Stimulated activated CD4-positive, alpha-beta T cell treated with anti-CD3 and anti-CD28 coated beads, Interleukin-12 subunit alpha, Interleukin-12 subunit beta, amount 100 ng/mL, for 24 hours (primary cell): ENCODE measurements at places on chromosomes 4 and X.
A peak's percentile ranks its signal among the peaks of the same experiment; 100 is the strongest.

DNA sequence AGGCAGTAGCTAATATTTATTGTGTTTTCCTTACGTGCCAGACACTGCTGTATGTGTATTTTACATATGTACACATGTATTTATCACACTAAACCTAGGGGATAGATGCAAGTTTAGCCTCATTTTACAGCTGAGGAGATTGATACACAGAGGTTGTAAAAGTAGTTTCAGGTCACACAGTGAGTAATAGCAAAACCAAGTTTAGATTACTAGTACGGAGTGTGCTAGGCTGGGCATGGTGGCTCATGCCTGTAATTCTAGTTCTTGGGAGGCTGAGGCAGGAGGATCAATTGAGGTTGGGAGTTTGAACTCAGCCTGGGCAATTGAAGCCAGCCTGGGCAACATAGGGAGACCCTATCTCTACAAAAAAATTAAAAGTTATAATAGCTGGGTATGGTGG is 701.1 kb upstream of the ATOH1 start:
- DNase-seq: no peak

DNA sequence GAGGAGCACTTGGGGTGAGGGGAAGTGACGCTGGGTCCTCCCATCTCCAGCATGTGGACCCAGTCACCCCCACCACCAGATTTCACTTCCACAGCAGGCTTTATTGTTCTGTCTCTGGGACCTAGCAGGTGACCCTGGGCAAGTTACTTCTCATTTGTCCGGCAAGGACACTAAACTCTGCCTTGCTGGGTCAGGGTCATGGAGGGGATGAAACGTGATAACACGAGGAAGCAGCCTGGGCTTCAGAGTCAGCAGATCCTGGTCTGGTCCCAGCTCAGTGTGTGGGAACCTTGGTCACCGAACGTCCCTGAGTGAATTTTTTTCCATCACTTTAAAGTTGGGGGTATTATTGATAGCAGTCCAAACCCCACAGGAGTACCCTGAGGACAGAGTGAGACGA is 3.9 kb downstream of the UBA1 start:
- no peak for DNase-seq

- no peak for DNase-seq
These were observed 64.2 kb upstream of the SPP1 start for GRCh38 chr4:87911252-87911774.

- DNase-seq: no peak
These were observed 405.0 kb downstream of the BCOR start for GRCh38 chrX:39692796-39693195.

GRCh38 chr4:39169426-39169825 is 12.9 kb upstream of the WDR19 start:
- DNase-seq: no peak

GRCh38 chr4:19913650-19914049 is 338.1 kb upstream of the SLIT2 start:
- DNase-seq: no peak

- no peak for DNase-seq
These were observed 14.1 kb downstream of the RPGR start for GRCh38 chrX:38313190-38313589.

GRCh38 chr4:38752941-38753806 is 29.6 kb downstream of the TLR10 start:
- no peak for DNase-seq

DNA sequence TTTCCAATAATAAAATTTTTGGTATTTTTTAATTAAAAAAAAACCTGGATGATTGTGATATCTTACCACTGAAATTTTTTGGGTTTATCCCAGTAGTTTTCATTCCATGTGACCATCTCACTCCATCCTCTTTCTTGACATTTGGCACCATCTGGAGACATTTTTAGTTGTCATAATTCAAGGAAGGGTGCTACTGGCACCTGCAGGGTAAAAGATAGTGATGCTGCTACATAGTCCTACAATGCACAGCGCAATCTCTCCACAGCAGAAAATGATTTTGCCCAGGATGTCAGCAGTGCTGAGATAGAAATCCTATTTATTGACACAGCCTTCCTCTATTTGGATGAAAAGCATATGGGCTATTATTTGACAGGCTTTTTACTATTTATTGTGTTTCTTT is 79.3 kb downstream of the RBPJ start:
- no peak for DNase-seq

DNA sequence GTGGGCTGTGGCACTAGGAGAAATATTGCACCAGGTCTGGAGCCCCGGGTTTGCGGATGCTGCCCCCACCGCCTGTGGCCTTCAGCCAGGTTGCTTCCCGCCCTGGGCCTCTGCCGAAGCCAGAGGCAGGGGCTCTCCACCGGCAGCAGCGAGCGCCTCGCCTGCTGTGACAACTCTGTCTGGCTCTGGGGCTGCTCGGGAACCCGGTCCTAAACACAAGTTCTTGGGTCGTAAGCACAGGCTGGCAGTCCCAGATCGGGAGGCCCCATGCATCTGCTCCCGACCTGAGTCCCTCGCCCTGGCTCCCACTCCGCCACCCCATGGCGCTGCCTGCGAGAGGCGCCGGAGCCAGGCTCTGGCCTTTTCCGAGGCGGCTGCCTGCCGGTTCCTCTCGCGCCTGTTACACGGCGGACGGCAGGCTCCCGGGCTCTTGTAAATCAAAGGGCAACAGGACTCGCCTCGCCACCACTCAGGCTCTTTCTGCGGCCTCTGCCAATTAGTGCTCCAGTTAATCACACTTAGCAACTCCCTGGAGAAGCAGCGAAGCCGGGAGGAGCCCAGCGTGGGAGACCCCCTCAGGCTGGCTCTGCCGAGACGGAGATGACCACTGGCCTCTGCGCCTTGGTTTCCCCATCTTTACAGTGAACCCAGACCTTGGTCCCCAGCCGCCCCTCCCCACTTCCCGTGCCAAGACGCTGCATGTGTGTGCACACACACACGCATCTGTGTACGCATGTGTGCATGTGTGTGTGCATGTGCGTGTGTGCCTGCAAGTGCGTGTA is 109.2 kb downstream of the DCTD start:
- DNase-seq: no peak

GRCh38 chr4:9765091-9765490 is 16.3 kb upstream of the DRD5 start:
- no peak for DNase-seq

DNA sequence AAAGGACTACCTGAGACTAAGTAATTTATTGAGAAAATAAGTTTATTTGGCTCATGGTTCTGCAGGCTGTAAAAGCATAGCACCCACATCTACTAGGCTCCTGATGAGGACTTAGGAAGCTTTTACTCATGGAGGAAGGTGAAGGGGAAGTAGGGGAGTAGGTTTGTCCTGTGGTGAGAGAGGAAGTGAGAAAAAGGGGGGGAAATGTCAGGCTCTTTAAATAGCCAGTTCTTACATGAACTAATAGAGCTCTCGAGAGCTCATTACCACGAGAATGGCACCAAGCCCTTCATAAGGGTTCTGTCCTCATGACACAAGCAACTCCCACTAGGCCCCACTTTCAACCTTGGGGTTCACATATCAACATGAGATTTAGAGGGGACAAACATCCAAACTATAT is 125.5 kb upstream of the NRK start:
- DNase-seq: no peak

GRCh38 chrX:47232197-47232802 is 509 bp upstream of the USP11 start:
- no peak for DNase-seq

DNA sequence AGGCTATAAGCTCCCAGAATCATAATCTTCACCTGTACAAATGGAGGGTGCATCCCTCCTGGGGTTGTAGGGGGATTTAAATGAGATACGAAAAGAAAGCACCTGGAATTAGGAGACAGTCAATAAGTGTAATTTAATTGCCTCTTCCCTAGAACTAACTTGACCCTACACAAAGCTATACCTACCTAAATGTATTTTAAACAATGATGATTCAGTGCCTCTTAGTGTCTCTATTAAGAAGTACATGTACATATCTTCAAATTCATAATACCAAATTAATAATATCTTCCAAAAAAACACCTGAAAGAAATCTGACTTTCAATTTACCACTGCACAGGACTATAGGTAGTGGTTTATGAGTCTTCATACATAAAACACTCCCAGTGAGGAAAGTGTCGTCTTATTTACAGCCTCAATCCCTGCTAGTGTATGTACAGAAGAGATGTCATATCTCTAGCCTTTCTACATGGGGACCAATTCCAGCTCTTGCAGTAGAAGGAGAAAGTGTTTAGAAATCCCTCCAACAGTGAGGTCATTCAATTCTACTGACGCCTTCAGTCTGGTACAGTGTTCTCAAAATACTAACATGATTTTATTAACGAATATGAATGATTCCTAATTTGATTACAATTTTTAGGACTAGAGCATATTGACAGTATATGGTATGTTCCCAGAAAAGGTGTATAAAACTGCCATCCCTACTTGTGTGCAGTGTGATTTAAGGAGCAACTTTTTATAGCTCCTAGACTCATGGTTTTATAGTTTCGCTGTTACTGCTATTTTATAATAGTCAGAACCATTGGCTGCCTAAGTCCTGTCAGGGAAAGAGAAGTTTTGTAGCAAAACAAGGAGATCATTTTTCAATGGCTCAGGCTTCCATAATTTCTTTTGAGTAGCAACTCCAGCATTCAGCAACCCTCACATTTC is 282.7 kb downstream of the UNC5C start:
- no peak for DNase-seq

GRCh38 chr4:1763550-1764080 is 29.5 kb upstream of the FGFR3 start:
- DNase-seq: no peak

DNA sequence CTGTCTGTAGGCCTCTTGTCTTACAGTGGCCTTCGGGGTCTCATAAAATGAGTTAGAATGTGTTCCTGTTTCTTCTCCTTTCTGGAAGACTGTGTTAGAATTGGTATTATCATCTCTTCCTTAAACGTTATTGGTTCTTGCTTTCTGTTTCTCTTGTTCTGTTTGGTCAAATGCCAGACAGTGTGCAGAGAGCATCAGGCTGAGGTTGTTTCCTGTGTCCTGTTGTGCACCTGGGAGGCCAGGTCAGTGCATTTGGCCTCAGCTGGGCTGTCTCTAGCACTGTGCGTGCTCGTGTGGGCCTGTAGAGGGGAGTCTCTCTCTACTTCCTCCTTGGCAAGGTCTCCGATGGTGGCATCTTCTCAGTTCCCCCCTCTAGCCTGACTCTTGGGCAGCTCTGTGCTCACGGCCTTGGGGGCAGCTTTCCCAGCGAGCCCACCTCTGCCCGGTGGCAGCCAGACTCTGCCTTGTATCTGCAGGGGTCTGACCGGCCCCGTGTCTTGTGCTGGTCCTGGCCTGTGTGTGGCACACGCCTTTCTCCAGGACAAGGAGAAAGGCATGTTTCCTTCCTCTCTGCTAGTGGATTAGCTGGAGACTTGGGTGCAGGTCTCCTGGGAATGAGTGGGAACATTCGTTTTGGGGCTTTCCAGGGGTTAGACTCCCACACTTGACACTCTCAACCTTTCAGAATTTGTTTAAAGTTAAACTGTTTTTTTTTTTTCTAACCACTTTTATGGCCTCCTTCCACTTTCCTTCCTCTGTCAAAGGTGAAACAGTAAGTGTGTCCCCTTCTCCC is 62.3 kb downstream of the FAM193A start:
- DNase-seq: no peak

GRCh38 chr4:18961266-18961665 is 939.7 kb upstream of the LCORL start:
- DNase-seq: no peak

DNA sequence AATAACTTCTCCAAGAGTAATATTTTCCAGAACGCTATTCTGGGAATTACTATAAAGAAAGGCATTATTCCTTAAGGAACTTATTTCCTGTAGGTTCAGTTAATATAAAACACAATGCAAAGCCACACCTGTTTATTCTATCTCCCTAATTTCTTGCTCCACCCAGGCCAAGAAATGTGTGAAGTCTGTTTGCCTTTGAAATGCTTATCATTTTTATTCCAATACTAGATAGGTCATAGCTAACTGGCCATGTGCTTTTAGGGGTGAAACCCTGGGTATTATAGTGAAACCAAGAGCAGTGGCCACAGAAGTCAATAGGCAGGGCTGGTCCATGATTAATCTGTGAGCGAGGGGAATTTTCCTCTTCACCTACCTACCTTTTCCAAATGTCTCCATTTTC is 14.8 kb downstream of the CXCL3 start:
- DNase-seq: no peak

DNA sequence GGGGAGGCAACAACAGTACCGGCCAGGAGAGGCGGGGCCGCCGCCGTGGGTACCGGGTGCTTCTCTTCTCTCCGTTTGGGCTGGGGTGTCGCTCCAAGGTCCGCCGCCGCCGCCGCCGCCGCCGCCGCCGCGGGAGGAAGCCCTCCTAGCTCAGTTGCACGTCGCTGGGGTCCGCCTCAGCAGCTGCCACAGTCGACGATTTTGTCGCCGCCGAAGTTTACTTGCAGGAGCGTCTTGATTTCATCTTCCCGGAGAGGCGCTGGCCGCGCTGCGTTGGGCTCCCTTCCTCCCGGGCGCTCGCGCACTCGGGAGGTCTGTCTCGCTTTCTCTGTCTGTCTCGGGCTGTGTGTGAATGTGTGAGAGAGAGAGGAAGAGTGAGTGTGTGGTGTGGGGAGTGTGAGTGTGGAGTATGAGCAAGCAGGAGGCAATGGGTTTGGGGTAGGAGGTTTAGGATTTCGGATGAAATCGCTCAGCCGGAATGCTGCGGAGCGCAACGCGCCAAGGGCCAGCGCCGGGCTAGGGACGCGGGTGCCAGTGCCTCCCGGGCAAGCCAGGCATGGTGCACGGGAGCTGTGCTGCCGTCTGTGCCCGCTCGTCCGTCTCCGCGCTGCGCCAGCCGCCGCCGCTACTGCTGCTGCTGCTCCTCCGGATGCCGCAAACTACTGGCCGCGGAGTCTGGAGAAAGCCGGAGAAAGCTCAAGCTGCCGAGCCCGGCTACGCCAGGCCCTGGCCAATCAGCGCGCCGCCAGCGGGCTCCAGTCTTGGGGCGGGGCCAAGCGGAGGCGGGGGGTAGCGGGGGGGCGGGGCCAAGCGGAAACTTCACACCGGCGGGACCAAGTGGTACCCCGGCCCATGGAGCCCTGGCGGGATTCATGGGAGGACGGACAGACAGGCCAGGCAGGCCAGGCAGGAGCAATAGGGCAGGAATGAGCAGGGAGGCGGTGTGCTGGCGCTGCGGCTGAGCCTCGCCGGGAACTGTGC is at the start of gene PCDH19:
Gene PCDH19, minus strand, starts transcription at position 664 of the 981 bp plus-strand sequence. CDS start 1,676 bp downstream, outside the sequence.
- peak; percentile 31 for DNase-seq

DNA sequence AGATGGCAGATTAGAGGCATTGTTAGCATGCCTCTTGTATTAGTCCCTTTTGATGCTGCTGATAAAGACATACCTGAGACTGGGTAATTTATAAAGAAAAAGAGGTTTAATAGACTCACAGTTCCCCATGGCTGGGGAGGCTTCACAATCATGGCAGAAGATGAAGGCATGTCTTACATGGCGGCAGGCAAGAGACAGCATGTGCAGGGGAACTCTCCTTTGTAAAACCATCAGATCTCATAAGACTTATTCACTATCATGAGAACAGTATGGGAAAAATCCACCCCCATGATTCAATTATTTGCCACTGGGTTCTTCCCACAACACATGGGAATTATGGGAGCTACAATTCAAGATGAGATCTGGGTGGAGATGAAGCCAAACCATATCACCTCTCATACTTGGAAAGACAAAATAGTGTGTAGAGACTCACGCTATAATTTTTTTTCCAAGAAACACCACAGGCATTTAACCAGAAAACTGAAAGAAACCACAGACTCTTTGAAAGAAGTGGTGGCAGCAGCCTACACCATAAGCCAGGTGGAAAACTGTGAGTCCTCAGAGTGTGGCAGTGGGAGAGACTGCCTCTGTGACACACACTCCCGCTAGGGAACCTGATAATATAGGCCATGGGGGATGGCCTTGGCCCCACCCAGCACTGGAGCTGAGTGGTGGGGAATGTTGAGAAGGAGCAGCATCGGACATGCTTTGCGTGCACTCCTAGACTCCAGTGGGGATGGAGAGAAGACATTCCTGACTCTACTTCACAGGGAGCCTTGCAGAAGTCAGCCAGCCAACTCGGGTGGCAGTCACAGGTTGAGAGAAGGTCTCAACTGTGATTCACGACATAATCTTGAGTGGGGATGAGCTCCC is 51.5 kb downstream of the SLC2A9 start:
- DNase-seq: no peak
